SIG-M5 (cell line): ENCODE measurements at places on chromosomes 7 and 10.

- DNase-seq: no peak
These were observed 73.4 kb upstream of the KCNMA1 start for GRCh38 chr10:77710759-77711682.

DNA sequence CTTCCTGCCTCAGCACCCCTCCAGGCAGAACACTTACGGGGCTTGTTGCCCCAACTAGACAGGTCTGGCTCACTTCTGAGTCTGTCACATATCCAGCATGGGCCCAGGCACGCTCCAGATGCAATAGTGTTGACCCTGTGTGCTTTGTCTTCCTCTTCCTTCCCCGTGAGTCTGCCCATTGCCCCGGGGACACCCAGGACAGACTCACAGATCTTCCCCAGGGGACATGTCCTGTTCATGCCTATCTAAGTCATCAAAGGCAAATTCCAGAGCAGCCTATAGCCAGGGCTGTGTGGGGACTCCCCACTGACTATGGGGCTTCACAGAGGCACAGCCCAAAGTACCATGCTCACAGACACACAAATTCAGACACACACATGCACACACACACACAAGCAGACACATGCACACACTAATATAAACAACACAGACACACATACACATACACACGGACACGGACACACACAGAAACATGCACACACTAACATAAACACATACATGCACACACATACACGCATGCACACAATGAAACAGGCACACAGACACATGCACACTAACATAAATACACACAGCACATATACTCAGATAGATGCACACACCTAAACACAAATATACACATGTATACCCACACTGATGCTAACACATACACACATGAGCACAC, 175.8 kb downstream of the KCNMA1 start:
- no peak for DNase-seq

- no peak for DNase-seq
These were observed 67.4 kb downstream of the ZNF438 start for GRCh38 chr10:30963992-30964930.

- no peak for DNase-seq
These were observed 31.9 kb downstream of the SLC26A4 start for GRCh38 chr7:107692501-107692900.

GRCh38 chr10:43258211-43258561, 8.7 kb downstream of the RASGEF1A start:
- DNase-seq: no peak

DNA sequence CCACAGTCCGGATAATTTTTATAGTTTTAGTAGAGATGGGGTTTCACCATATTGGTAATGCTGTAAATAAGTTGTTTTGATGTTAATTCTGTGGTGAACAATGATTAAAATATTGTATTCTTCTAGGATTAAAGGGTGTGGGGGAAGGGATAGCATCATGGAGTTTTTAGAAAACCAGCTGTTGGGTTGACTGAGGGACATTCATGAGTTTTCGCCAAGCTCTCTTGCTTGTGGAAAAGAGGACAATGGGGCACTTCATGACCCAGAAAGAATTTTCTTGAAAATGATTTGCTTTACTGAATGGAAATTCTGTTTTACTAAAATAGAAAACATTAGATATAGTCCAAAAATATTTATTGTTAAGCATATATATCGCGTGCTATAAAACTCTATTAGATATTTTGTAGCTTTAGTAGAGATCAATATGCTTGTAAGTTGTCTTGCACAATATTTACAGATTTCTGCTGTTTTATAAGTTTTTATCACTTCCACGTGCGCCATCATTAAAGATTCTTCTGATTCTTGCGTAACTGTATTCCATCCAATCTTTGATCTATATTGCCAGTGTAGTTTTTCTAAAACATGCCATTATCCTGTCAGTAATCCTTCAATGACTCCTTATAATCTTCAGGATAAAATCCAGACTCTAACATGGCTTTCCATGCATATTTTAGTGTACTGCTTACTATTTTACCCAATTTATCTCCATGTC, 41.8 kb downstream of the LCOR start:
- no peak for DNase-seq

DNA sequence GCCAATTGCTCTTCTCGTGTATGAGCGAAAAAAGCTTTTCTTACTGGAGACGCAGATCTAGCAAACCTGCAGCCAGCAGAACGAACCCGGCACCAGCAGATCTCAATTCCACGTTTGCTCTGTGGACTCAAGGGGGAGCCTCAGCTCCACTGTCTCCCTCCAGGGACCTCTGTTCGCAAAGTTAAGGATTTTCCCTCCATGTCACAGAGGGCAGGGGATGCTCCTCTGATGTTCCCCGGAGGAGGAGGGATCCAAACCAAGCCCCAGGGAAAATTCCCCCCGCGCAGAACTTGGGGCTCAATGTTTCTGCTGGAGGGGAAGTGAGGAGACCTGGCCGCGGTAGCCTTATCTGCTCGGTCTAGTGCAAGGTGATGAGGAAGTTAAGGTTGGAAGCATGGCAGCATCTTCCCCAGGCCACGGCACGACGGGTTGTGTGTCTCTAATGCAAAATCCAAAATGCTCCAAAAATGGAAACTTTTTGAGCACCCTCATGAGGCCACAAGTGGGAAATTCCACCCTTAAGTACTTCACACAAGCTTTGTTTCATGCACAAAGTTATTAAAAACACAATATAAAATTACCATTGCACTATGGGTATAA, 9.0 kb downstream of the IQCE start:
- DNase-seq: no peak

DNA sequence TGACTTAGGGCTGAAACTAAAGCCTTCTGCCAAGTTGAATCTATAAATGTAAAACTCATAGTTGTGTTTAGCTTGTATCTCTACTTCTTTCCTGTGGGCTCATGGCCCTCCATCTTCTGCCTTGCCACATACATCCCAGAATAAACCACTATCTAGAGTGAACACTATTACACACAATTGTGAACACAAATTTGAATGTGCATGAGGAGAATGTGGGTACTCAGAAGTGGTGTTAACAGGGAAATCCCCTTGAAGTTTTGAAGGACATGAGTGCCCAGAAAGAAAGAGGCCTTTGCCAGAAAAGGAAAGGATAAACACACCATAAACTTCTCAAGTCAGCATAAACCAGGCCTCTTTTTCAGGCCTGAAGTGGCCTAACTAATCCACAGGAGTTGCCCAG, 20.2 kb upstream of the CCNJ start:
- no peak for DNase-seq

GRCh38 chr7:7612519-7612918, 28.0 kb upstream of the UMAD1 start:
- no peak for DNase-seq

- no peak for DNase-seq
These were observed 101.7 kb downstream of the LMBR1 start for GRCh38 chr7:156791241-156791640.

GRCh38 chr7:148289630-148290029, 300.9 kb upstream of the C7orf33 start:
- no peak for DNase-seq

- no peak for DNase-seq
These were observed 1.7 kb upstream of the FAM3C start for GRCh38 chr7:121397822-121398221.

DNA sequence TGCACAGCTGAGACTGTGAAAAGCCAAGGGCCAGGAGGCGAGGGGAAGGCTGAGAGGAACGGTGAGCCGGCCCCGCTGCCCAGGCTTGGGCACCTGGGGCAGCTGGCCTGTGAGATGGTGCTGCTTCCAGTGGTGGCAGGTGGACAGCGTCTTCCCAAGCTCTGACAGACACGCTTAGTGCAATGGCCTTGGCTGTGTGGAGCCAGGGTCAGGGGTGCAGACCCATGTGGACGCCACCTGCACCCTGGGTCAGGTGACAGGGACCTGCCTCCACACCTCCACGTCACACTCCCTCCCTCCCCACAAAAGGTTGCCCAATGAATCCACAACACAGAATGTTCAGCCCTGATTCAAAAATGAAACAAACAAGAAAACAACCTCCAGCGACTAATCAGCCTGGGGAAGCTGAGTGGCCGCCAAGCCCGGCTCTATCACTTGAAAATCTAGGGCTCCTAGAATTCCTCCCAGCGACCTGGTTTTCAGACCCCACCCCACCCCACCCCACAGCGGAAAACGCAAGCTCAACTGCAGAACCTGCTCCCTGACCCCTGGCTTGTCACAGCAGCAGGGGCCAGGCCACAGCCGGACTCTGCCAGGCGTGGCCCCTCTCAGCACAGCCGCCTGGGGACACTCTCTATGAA, 54.3 kb downstream of the PRKAG2 start:
- DNase-seq: no peak

- DNase-seq: no peak
These were observed 144.5 kb downstream of the RNF216 start for GRCh38 chr7:5636914-5637313.

DNA sequence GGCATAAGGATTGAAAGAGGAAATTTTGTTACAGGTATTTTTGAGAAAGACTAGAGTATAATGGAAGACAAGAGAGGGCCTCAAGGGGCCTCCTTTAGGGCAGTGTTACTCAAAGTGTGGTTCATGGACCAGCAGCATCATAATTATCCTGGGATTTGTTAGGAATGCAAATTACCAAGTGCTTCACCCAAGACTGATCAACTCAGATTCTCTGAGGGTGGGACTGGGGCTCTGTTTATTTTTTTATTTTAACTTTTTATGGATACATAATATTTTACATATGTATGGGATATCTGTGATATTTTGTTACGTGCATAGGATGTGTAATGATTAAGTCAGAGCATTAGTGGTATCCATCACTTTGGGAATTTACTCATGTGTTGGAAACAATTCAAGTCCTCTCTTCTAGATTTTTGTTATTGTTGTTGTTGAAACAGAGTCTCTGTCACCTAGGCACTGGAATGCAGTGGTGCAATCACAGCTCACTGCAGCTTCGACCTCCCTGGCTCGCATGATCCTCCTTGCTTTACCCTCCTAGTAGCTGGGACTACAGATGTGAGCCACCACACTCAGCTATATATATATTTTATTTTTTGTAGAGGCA, 2.2 kb upstream of the KCTD7 start:
- no peak for DNase-seq

GRCh38 chr7:70229242-70229641, 631.0 kb downstream of the AUTS2 start:
- no peak for DNase-seq

GRCh38 chr7:116501425-116502167, 2.1 kb downstream of the CAV2 start:
- DNase-seq: no peak

DNA sequence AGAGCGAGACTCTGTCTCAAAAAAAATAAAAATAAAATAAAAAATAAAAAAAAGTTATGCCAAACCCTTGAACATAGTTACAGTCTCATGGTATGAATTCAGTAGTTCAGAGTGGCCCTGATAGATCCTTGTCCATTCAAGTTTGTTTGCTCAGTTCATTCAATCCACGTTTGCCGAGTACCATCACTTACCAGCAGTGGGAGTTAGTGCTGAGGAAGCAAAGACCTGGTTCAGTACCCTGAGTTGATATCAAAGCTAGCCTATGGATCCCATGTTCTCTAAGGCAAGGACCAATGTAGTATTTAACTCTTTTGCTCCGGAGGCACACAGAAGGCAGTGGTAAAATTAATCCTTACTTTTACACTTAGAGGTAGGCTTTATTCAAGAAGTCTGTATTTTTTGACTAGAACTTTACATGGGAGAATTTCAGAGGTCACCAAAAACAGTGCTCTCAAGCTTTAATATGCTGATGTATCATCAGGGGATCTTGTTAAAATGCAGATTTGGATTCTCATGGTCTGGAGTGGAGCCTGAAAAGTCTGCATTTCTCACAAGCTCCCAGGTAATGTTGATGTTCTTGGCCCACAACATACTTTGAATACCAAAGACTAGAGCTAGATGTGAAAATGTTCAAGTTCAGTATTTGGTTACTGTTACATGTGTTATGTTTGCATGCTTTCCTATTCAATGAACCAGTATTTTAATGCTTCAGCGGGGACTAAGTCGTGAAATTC, 38.1 kb upstream of the HBP1 start:
- DNase-seq: no peak

DNA sequence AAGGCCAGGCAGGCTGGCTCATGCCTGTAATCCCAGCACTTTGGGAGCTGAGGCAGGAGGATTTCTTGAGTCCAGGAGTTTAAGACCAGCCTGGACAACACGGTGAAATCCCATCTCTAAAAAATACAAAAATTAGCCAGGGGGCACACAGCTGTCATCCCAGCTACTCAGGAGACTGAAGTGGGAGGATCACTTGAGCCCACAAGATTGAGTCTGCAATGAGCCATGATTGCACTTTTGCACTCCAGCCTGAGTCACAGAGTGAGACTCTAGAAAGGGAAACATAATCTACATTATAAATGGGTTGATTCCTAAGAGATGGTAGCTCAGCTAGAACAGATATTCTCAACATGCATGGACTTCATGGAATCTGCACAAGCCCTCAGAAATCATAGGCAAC, 6.3 kb upstream of the LIPF start:
- DNase-seq: no peak

GRCh38 chr7:76409537-76409936, at the start of gene SSC4D:
Gene SSC4D, minus strand, starts transcription at chr7:76409697. Its CDS starts 5,258 bp downstream, at chr7:76404439.
- no peak for DNase-seq

DNA sequence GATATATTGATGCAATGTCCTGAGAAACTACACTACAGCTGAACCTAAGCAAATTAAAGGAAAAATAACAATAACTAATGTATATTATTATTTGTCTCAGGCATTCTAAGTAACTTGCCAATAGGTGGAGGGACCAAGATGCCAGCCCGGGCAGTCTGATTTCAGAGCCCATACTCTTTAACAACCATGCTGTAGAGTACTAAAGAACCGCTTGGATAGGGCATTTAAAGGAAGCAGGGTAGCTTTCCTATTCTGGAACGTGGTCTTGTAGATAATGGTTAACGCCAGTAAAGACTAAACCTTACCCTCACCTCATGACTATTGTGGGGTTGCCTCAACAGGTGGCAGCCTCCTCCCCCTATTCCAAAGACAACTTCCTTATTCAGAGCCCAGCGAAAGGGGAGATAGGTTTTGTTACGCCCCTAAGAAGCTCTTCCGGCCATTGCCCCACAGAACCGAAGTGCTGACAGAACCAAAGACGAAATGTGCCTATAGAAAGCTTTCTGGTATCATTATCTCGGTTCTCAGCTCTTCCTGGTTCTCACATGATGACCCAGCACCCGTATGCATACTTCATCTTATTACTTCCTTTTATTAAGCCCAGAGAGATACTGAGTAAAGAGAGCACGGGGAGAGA, 707 bp upstream of the C1GALT1 start:
- DNase-seq: no peak

DNA sequence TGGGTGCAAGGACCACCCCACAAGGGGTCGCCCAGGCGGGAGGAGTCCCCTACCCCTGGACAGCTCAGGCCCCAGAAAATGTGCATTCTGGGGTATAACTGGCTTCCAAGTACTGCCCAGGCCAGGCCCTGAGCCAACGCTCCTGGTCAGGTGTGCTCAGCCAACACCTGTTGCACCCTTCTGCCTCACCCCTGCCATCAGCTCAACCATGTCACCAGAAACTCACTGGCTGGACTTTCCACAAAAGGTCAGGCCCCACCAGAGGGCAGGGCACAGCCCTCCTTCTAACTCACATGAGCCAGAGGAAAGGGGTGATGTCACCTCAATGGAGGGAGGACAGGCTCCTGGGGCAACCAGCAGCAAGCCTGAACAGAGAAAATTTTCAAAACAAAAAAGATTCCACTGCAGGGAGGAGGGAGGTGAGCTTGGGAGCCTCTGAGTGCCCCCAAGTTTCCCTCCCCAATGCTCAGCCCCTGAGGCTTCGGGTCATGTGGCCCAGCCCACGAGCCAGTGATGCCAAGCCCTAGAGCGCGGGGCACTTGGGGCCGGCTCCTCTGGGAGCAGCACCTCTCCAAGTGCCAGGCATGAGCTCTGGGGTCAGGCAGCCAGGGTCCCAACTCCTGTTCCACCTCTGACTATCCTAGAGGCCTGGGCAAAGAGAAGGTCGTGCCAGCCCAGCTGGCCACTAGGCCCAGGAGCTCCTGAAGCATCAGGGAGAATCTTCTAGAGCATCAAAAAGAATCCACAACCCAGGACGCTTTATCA, 2.2 kb downstream of the OGDHL start:
- DNase-seq: no peak
